ENCODE measurements at places on chromosomes 4 and X.

DNA sequence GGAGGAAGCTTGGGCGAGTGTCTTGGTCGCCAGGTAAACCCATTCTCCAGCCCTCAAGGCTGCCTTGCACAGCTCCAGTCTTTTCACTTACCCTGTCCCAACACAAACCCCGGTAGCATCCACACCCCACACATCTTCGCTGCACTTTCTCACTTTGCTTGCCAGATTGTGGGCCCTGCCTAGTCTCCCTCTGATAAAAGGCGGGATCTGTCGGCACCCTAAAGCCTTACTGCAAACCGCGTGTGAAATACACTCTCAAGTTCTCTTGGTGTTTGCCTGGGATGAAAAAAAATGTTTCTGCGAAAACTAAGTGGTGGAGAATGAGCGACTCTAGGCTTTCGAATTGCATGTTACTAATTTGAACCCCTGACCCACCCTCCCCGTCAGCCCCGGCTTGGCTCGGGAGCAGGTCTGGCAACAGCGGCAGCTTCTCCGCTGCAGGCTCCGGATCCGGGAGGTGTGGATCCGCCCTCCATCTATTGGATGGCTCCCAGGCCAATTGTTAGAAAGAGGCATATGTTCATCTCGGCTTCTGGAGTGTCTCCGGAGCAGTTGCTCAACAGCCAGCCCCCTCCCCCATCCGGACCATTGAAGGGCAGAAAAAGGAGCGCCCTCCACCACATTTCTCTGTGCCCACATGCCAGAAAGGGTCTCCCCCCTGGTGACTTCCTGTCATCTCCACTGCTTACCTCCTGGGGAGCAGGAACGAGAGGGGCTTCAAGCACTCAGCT, 3.0 kb upstream of the CITED1 start:
- DNase-seq, result no peak

GRCh38 chr4:85362550-85362949, 112.4 kb upstream of the ARHGAP24 start:
- no peak for DNase-seq

GRCh38 chrX:133638285-133638684, 223.0 kb upstream of the GPC4 start:
- no peak for DNase-seq

DNA sequence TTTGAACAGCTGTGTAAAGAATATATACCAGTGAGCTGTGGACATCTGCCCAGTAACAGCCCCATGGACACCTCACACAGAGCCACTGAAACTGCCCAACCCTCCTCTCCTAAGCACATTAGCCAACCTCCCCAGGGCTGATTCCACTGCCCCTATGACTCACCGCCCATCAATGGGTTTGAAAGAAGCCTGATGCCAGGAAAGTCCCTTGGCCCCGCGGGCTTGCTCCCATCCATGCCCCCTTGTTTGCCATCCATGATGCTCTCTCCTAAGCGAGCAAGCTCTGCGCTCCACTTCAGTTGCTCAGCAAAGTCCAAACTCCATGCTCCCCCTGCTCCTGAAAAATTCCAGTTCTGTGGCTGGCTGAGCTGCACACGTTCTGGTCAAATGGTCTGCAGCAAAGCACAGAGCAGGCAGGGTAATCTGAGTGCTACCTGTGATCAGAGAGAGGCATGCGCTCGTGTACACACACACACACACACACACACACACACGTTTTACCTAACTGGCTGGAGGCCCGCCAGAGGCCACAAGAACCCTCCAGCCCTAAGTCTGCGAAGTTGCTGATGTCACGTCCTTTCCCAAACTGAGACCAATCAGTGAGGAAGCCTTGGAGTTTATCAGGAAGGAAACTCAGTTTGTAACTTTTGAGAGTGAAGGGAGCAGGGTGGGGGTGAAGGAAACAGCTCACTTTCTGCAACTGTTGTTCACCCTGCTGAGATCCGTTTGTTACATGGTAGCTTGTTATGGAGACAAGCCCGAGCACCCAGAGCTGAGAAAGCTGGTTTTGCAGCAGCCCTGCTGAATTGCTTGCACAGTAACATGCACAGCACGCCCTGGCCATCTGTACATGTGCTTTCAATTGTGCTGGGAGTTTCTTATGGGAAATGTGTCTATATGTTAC, at the start of gene ASB9:
TSS of gene ASB9 (minus strand) at position 466 of the 904 bp plus-strand sequence. CDS start at position 257, 209 bp downstream.
- no peak for DNase-seq

DNA sequence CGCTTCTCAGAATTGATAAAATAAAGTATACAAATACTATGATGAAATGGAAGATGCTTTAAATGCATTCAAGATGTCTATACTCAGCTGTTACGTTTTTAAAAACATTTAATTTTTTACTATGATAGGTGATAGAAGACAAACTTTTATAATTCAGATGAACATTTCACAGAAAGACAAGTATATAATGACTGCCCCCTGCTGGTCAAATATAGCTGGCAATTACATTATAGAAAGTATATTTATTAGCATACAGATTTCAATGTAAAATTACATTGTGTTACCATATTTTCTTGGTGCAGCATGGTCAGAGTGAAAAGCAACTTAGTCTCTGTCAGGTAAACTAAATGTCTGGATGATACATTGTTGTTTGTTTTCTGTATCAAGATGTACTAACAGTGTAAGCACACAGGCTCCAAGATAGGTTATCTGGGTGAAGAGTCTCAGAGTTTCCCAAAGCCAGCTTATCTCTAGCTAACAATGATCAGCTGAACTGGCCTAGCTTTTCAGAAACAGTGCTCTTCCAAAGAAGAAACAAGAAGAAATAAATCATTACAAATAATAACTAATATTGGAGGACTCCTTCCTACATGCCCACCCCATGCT, 54.1 kb downstream of the SRPX start:
- no peak for DNase-seq

DNA sequence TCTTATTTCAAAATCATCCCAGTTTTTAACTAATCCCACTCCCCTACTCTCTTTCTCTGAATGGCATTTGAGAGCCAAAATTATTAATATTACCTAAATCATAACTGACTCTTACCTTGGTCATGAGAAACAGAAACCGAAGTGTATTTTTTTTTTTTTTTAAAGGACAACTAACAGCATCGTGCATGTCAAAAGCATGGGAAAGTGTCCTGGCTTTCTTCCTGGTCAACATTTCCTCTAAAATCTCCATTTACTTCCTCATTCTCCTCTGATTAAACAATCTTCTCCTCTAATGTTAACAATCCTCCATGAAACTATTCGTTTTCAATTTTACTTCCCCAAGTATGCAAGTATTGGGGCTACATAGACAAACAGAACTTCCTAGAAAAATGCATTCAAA, 2.1 kb upstream of the STS start:
- DNase-seq, result no peak

DNA sequence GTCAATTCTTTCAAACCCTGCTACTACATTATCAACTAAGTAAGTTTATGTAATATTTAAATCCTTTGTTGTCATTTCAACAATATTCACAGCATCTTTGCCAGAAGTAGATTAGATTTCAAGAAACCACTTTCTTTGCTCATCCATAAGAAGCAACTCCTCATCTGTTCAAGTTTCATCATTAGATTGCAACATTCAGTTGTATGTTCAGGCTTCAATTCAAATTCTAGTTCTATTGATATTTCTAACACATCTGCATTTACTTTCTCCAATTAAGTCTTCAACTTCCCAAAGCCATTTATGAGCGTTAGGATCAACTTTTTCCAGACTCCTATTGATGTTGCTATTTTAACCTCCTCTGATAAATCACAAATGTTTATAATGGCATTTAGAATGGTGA, 66.1 kb downstream of the BMP3 start:
- DNase-seq, result peak; percentile 43

GRCh38 chr4:76309939-76310550, 3.5 kb downstream of the STBD1 start:
- DNase-seq, result no peak

DNA sequence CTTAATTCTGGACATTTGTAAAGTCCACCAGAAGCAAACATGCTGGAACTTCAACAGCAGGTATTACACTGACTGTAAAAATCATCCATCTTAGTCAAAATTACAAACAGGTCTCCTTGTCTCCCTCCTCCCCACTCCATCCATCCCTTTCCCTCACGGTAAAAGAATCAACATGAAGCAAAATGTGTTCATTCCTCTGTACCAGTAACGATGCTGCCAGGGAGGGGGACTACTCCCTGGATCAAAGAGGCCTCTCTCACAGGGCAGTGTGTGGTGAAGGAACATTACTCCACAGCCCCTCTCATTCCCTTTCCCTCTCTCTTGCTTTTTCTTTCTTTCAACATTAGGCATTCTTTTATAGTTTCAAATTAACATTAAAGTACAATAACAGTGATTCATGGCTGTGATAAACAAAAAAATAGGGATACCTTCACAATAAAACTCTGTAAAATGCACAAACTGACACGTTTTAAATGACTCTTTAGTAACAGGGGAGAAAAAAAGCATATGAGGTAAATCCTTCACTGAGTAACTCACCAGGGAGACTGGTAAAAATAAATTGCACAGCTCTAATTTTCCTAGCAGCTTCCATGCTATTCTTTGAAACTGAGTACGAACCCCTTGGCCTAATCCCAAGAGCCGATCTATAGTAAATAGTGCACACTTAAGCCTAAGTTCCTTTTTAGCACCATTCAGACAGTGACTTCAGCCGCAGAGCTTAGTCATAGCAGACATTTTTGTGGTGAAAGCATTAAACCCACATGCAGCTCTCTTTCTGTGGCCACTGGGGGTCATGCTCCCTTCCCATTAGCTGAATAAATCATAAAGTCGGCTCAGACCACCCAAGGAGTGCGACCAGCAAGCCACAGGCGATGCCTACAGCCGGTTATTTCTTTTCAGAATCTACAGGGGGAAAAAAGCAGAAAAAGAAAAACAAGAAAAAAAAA, 215.6 kb upstream of the GYPA start:
- DNase-seq, result no peak

- no peak for DNase-seq
Measured at GRCh38 chrX:49102190-49102589, 21.3 kb downstream of the GPKOW start.

- DNase-seq, result no peak
Measured at GRCh38 chr4:142567199-142567598, 278.9 kb downstream of the INPP4B start.

- no peak for DNase-seq
Measured at GRCh38 chrX:110008011-110008635, 5.2 kb downstream of the TMEM164 start.

DNA sequence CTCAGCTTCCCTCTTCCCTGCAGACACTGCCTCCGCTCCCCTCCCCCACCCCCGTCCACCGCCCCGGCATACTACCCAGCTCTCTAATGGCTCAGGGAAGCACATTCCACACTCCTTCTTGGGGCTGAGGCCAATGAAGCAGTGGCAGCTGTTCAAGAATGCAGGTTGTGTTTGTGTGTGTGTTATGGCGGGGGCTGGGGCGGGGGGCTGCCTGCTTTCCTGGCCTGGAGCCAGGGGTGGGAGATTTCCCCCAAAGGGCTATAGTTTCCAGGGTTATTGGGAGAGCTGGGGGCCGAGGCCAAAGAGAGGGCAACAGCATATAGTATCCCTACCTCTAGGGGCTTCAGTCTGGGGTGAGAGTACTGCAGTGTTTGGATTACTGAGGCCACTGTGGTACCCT, 149.4 kb downstream of the EFNB1 start:
- DNase-seq, result peak; percentile 1

GRCh38 chrX:154437971-154438893, 1.3 kb downstream of the GDI1 start:
- DNase-seq, result no peak

DNA sequence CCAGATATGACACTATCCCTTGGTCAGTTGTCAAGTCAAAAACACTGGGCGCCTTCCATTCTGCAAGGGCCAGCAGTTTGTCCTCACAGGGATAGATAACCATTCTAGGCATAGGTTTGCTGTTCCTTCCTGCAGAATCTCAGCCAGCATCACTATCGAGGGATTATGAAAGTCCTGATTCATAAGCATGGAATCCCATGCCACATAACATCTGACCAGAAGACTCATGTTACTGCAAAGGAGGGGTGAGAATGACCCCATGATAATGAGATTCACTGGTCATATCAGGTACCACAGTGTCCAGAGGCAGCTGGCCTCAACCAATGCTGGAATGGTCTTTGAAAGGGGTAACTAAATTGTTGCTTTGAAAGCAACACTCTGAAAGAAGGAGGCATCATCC, 84.7 kb downstream of the OTC start:
- no peak for DNase-seq

DNA sequence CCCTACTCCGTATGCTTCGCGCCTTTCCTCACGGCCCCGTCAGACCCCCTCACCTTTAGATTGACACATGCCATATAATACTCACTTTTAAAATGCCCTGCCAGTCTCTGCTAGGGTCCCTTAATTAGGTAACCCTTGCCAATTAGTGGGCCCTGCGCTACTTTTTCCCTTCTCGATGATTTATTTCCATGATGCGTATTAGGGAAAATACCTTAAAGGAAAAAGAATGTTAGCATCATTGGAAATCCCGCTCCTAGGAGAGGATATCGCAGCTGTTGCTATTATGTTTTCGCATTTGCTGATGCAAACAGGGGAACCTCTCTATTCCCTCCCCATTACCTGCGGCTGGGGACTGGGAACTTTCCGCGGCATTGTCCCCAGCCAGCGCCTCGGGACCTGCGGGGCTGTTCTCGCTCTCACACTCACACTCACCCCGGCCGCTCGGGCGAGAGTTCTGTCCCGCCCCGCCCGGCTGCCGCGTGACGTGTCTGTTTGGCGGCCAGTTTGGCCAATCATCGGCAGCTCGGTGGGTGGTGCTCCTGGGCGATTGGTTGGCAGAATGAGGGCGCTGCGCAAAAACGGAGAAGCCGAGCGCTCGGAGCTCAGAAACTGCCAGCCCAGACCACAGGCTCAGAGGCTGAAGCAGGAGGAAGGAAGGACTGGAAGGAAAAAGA, at the start of gene PCDH10:
TSS of gene PCDH10 (plus strand) at position 605 of the 674 bp plus-strand sequence. CDS start 847 bp downstream, outside the sequence.
- peak; percentile 54 for DNase-seq

DNA sequence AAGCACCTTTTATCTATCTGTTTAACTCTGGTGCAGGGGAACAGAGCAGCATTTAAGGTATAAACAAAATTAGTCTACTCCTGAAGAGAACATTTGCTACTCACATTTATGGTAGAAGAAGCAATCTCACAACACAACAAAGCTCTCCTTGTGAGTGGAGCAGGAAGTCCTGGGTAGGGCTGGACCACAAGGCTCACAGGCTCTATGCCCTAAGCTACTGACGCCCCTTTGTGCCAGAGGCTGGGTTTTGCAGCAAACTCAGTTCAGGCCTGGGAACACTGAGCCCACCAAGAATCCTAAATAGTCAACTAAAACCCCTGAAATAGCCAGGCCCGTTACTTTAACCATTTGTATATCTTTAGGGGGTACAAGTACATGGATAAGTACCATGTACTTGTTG, 4.7 kb upstream of the ZXDB start:
- no peak for DNase-seq

GRCh38 chrX:153818571-153819383, 11.6 kb downstream of the PDZD4 start:
- no peak for DNase-seq

GRCh38 chrX:41868392-41868977, 54.9 kb downstream of the CASK start:
- no peak for DNase-seq

Measured in AG09319 (cell line).